ENCODE measurements at places on chromosomes 1 and 21.

- DNase-seq = no peak
Measured at GRCh38 chr1:59641836-59642235, 172.9 kb upstream of the HOOK1 start.

- DNase-seq = no peak
Measured at GRCh38 chr1:204725821-204726448, 40.4 kb upstream of the LRRN2 start.

DNA sequence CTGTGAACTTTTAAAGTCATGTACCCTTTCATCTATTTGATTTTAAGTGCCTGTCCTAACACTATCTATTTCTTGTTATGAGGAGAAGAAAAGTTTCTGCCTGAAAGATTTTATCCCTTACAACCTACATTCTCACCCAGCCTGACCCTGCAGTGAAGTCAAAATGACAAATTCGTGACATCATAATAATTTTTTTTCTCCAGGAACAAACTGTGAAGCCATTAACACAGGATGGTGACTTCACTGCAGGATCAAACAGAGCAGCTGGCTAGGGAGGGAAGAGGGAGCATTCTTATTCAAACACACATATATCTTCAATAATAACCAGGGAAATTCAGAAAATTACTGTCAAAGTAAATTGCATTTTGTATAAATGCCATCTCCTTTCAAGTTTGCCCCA, 147.8 kb upstream of the PRMT6 start:
- DNase-seq = no peak

- DNase-seq = no peak
Measured at GRCh38 chr1:158951956-158952355, 20.6 kb downstream of the PYHIN1 start.

- DNase-seq = no peak
Measured at GRCh38 chr1:172180501-172181285, 239.8 kb upstream of the C1orf105 start.

GRCh38 chr1:227191607-227192006, 126.7 kb downstream of the CDC42BPA start:
- no peak for DNase-seq

- DNase-seq = peak; percentile 62
Measured at GRCh38 chr1:47192458-47193384, 2.9 kb upstream of the PDZK1IP1 start.

DNA sequence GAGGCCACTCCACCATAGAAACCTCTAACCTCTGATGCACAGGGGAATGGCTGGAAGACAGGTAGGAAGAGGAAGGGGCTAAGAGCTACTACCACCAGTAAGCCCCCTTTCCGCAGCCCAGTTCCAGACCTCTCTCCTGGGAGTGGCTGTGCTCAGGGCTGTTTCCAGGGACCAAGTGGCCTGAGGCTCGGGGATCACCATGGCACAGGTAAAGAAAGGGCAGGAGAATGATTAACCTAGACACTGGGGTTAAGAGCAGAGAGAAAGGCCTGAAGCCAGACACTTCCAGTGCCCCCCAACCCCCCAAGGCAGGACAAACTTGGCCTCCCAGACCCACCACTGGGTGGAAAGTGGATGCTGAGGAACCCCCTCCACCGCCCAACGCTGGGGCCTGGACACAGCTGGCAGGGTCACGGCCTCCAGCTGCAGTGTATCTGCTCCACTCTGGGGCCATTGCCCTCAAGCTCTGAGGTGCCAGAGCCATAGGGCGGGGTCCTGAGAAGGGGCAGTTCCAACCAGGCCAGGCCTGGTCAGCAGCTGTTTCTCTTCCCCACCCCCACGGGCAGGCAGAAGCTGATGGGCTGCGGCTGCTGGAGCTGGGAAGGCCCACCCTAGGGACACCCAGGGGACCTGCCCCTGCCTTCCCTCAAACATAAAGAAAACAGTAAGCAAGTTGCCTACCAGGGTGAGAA, 2.6 kb downstream of the TAGLN2 start:
- peak; percentile 31 for DNase-seq

DNA sequence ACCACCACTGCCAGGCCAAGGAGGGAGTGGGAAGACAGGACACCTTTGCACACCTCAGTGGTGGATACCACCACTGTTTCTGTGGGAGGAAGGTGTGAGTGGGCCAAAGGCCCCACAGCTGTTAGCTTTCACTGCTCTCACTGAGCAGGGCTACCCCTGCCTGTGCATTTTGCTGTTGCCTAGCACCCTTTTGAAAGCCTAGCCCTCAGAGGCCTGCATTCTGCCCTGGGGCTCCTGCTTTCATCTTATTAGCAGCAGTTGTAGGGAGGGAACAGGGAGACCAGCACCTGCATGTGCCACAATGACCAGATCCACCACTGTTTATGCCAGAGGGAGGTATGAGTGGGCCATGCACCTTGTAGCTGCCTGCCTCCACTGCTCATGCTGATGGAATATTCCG, 110.9 kb upstream of the C21orf91 start:
- no peak for DNase-seq
